ENCODE measurements at places on chromosomes 12 and 14. TPM values are rescaled to one million over a fixed set of nuclear protein-coding genes. Genes with fewer than 3 reads are reported as not detected.

The NINJ2 gene
- total RNA-seq, result 7.4 TPM

The MNAT1 gene
- total RNA-seq, result 60.7 TPM

DNA sequence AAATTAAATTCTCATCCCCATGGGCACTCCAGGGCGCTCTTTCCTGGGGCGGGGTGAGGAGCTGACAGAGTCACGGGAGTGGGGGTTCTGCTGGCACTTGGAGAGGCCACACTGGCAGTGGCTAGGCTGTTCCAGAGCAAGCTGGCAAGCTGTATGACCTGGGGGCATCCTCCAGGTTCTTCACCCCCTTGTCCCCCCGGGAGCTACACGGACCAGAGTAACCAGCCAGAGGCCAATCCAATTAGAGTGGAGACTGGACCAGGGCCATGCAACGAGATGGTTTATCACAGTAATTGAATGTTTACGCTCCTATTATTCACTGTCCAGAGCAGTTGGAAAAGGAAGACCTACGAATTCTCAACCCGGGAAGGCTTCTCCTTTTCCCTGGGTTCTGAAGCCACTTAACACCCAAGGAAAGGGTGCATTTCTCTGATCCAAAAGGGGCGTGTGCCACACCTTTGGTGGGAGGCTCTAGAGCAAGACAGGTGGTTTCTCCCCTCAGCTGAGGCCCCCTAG lies 43.8 kb upstream of the PNMA1 start:
- H3K4me3 ChIP-seq, result peak overlapping the region; percentile 85
- H3K27me3 ChIP-seq, result no peaks in the 10 kb centered on the region
- H3K27ac ChIP-seq, result peak overlapping the region; percentile 92
- DNase-seq, result no peak
- H3K36me3 ChIP-seq, result peaks cover 11% of the 10 kb centered on the region
- peaks cover 83% of the 10 kb centered on the region for H3K4me1 ChIP-seq

- H3K27ac ChIP-seq, result peak overlapping the region; percentile 66
- DNase-seq, result no peak
- H3K36me3 ChIP-seq, result peaks cover 10% of the 10 kb centered on the region
- H3K27me3 ChIP-seq, result no peaks in the 10 kb centered on the region
- no peak overlapping the region for H3K4me3 ChIP-seq
Observed at GRCh38 chr14:64266239-64266638, 27.9 kb downstream of the ESR2 start.

DNA sequence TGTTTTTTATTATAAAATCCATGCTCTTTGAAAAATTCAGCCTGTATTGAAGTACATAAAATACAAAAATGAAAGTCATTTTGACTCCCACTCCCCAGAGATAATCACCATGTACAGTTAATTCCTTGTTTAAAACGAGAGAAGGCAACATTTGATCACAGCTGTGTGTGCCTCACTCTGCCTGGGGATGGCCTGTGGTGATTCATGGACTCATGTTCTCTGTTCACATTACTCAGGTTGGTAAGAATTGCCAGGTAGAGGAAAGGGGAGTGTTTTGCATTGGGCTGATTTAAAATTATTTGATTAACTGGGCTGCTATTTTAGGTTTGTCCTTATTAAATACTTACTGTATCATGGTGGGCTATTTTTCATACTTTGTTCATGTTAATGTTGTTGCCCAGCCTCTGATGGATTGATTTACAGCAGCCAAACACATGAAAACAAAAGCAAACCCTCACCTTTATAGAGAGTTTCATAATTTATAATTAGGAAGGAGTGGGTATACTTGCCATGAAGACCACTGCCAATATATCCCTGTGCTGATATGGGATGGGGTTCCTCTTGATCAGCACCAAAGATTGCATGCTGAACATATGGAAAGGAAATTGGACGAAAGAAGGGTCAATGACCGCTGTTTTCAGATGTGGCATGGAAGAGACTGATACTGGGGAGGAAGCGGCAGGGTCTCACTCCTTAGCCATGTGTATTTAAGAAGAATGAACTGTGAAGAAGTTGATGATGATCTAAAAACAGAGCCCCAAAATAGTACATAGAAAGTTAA lies 3.0 kb downstream of the ZBTB1 start:
- DNase-seq, result no peak
- H3K36me3 ChIP-seq, result peaks cover 43% of the 10 kb centered on the region
- H3K4me3 ChIP-seq, result peak overlapping the region; percentile 91
- no peaks in the 10 kb centered on the region for H3K27me3 ChIP-seq
- peak overlapping the region; percentile 98 for H3K27ac ChIP-seq
- H3K4me1 ChIP-seq, result peaks cover 54% of the 10 kb centered on the region

DNA sequence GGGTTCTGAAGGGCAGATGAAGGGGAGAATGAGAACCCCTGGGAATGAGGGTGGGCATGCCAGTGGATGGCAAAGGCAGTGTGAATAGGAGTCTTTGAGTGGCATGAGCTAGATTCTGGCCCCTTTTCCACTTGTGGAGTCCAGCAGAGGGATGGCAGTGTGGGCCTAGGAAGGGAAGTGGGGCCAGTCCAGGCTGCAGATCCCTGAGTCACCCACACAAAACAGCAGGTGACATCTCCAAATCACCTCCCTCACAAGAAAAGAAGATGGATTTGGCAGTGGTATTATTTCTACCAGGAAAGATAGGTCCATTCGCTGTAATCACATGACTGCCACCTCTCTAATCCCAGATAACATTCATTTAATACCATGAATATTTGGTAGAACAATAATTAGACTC lies 151.3 kb downstream of the TTC7B start:
- no peak overlapping the region for H3K27ac ChIP-seq
- H3K27me3 ChIP-seq, result peaks cover 2% of the 10 kb centered on the region
- DNase-seq, result no peak
- H3K4me3 ChIP-seq, result no peak overlapping the region

Data from activated CD8-positive, alpha-beta memory T cell treated with anti-CD3 and anti-CD28 coated beads, Interleukin-2, amount 10 ng/mL, durations not matched to agents 7 days and 5 days (primary cell).